HFFc6 (cell line): ENCODE measurements at places on chromosomes 6 and 20.

GRCh38 chr20:44618318-44618731 lies 33.2 kb downstream of the ADA start:
- DNase-seq, result no peak

DNA sequence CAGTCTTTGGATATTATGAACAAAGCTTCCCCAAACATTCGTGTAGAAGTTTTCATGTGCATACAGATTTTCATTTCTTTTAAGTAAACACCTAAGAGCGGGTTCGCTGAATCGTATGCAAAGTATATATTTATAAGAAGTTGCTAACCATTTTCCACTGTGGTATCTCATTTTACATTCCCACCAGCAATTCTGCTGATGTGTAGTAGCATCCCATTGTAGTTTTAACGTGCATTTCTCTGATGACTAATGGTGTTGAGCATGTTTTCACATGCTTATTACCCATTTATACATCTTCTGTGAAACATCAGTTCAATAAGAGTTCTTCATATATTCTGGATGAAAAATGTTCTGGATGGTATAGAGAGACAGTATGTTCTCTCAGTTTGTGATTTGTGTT lies 97.4 kb downstream of the IYD start:
- DNase-seq, result no peak

DNA sequence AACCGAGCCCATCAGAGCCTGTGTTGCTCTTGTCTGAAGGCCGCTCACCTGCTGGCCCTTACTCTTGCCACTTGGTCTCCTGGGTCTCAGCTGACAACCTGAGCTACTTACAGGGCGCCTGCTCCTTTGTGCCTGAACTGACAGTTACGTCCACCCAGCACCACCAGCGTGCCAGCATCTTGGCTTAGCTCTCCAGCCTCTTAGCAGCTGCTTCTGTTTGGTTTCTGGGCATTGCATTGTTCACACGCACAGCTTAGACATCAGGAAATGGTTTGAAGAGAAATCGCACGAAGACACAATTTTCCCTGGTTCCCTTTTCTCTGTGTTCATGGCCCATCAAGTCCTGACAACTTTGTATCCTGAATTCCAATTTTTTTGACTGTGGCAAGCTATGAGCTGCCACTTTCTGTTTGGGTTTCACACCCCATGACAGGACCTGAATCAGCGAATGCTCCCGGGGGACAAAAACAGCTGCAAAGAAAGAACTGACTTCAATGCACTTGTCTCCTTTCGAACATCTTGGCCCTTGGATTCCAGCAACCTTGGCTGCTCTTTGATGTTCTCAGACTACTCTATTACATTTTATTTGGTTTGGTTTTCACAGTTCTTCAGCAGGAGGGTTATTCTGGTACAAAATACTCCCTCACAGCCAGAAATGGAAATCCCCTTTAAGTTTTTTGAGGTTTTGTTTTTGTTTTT lies 45.2 kb upstream of the LY86 start:
- DNase-seq, result no peak

DNA sequence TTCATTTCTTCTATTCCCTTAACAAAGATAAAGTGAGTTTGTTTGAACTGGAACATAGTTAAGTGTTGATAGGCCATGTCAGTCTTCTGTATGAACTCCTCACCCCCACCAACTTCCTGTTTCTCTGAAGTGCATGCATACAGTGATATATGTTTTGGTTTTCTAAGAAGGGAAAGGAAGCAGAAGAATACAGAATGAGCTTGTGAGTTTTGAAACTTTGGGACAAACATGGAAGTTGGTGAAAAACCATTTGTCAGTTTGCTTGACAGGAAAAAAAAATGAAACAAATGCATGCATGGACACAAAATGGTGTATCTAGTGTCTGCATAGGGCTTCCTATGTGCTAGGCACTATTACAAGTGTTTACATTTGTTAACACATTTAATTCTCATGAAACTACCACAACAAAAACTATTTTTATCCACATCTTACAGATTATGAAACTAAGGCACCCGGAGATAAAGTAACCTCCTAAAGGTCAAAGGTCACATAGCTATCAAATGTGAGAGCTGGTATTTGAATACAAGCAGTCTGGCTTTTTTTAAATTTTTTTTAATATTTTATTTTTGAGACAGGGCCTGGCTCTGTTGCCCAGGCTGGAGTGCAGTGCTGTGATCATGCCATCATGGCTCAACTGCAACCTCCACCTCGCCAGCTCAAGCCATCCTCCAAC lies 105.9 kb downstream of the ADGRB3 start:
- DNase-seq, result no peak

DNA sequence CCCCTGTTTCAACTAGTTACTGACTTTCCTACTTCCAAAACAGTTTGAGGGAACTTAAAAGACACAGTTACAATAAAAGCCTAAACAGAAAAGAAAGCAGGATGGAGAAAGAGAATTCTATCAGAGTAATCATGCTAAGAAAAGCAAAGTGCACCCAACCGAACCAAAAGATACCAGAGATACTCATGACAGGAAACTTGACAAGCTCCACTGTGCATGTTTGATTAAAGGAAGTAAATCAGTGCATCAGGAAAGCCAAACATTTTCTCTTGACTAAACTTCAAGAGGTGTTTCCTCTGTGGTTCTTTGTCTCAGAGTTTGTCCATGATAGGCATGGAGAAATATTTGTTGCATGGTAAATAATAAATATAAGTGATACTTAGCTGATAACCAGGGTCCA lies 138.9 kb downstream of the PACRG start:
- no peak for DNase-seq

- DNase-seq, result no peak
Measured at GRCh38 chr6:159578629-159579028, 114.4 kb downstream of the SOD2 start.

GRCh38 chr6:136720045-136720770 lies 72.1 kb downstream of the MAP3K5 start:
- no peak for DNase-seq

DNA sequence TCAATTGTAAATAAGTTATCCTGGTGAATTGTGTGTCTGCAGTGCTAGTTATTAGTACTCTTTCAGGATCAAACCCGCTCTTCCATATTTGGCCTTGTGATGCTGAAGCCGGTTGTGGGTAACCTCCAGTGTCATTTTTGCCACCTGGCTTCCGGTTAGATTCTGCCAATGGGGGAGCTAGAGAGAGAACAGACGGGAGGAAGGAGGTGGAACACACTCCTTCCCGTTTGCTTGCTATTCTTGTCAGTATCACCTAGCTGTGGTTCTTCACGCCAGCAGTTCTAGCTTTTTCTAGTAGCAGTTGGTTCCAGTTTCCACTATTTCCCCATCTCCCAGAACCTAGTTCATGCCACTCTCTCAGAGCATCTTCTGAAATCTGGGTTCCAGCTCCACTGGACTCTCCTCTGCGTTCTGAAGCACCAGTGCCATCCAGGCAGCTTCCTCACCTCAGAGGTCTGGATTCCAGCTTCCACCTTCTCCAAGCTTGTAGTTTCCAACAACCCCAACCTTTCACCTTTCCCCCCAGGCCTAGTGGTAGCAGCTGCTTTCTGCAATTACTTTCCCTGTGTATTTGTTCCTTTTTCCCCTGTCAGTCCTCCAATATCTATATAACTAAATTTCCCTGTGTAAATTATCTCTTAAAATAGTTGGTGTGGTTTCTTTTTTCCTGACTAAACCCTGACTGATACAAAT lies 46.9 kb upstream of the LOC128125822 start:
- no peak for DNase-seq

DNA sequence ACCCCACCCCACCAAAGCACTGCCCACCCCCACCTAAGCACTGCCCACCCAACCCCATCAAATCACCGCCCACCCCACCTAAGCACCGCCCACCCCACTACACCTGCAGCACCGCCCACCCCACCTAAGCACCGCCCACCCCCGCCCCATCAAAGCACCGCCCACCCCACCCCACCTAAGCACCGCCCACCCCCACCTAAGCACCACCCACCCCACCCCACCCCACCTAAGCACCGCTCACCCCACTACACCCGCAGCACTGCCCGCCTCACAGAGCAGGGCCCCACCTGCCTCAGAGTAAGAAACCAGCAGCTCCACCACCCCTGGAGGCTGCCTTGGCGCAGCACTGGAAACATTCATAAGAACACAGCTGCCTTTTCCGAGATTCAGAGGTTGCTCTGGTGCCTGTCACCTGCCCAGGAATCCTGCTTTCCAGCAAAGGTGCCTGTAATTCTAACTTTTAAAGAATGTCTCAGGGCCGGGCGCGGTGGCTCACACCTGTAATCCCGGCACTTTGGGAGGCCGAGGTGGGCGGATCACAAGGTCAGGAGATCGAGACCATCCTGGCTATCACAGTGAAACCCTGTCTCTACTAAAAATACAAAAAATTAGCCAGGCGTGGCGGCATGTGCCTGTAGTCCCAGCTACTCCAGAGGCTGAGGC lies 148.2 kb downstream of the BMP7 start:
- no peak for DNase-seq

GRCh38 chr6:169831450-169832246 lies 80.2 kb downstream of the ERMARD start:
- no peak for DNase-seq

DNA sequence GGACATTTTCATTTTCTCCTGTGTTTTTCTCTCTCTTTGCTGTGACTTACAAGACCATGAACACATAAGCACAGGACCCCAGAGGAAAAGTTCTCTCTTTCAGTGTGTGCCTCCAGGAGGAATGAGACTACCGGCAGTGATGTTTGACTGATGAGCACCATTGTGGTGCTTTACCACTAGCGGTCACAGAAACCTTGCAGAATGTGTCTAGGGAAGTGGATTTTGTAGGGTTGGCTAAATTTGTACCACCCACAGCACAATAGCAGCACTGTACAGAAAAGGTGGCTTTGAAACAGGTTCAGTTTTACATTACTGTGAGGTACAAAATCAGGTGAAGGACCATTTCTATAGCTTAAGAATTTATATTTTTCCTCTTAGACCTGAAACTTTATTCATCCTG lies 301.9 kb upstream of the SUPT3H start:
- DNase-seq, result no peak

DNA sequence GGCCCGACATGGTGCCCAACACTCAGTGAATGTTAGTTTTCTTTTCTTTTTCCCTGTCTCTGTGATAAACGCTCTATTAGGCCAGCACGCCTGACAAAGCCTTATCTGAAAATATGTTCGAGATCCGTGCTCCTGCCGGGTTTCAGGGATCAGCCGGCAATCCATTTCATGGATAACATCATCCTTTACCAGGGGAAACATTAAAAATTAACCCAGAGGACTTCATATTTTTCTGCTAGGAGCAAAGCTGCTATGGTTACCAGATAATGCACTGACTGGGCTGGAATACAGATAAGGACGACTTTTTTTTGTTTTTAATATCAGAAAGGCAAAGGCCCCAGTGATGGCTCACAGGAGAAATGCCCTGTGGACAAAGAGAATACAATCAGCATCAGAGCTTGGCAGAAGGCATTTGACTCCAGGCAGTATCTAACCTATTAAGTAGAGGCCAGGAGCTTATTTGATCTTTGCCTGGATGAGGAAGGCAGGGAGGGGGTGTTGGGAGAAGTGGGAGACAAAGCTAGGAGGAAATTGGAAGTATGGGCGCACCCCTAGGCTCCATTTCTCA lies 482.0 kb upstream of the CHD6 start:
- DNase-seq, result no peak

GRCh38 chr6:157911278-157911677 lies 70.4 kb upstream of the SYNJ2 start:
- DNase-seq, result no peak

- no peak for DNase-seq
Measured at GRCh38 chr6:117616391-117617209, 14.3 kb upstream of the GOPC start.

GRCh38 chr6:30912746-30913520 lies 1.1 kb upstream of the VARS2 start:
- DNase-seq, result no peak

GRCh38 chr20:59412181-59412580 lies 111.8 kb downstream of the EDN3 start:
- no peak for DNase-seq

GRCh38 chr6:45647341-45648261 lies 269.9 kb upstream of the SUPT3H start:
- no peak for DNase-seq

- DNase-seq, result no peak
Measured at GRCh38 chr20:33261465-33261864, 21.5 kb upstream of the BPIFB1 start.

DNA sequence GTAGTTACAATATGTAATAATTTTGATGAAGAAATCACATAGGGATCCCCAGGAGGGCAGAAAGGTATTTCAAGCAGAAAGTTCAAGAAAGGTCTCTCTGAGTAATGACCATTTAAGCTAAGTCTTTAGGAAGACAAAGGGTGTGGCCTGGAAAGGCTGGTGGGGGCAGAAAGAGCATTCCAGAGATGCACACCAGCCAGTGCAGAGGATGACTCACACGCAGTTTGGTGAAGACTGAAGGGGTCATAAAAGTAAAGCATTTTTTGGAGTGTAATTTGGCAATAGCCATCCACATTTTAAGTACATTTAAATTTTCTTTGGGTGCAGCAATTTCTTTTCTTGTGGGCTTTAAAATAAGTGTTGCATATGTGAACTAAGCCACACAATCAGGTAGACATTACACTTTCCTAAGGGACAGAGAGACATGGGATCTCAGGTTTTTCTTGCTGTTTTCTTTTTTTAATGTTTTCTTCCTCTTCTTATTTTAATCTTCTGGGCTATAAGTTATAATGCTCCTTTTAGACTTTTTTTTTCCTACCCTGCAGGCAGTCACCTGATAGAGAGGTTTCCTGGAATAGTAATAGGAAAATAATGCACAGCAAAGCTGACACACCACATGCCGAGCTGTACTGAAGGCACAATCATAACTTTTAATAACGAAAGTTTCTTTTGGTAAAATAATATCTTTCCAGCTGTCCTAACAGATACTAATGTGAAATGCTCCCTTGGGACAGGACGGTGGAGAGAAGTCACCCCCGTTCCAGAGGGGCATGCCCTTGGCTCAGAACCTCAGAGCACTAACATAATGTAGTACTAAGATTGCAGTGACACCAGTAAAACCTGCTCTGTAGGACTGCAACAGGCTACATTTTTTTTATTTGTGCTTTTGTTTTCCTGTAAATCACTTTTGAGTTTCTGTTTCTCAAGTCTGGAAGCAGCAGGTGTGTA lies 49.6 kb upstream of the PTPRK start:
- peak; percentile 85 for DNase-seq

DNA sequence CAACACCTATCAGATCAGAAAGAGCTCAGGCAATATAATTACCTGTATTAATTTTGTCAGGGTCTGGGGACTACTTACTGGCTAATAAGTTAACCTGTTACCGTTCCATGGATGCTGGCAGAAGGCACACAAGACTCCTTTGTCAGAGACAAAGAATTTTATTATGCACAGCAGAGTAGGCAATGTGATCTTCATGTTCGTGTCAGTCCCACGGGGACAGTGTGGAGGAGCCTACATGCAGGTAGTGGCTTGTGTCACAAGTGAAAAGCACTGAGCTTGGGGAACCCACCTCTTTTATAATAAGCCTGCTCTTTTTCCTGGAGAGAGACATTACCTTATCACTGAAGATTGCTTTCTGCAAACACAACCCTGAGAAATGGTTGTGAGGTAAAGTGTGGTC lies 96.9 kb downstream of the CD164 start:
- no peak for DNase-seq

DNA sequence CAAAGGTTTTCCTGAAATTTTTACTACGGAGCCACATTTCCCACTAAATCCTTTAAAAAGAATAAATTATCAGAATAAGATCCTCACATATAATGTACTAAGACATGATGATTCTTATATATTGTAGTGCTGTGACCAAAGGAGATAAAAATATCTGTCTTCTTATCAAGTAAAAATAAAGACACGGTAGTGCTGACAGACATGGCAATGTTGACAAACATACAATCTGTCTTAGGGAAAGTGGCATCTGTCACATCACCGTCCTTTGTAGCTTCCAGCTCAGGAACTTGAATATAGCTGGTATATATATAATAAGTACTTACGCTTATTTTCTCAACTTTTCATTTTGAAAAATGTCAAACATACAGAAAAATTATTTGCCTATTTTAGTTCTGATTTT lies 66.8 kb downstream of the NUDT3 start:
- DNase-seq, result no peak
